GM12864 (cell line): ENCODE measurements at places on chromosomes 7 and 10.

GRCh38 chr7:128376077-128376476 lies 14.6 kb upstream of the PRRT4 start:
- DNase-seq, result no peak

- no peak for DNase-seq
Measured at GRCh38 chr10:38070501-38070900, 23.6 kb upstream of the ZNF37A start.

- DNase-seq, result no peak
Measured at GRCh38 chr7:82674268-82674667, 230.7 kb upstream of the CACNA2D1 start.

GRCh38 chr7:92847305-92847704 lies 10.9 kb upstream of the CDK6 start:
- no peak for DNase-seq

GRCh38 chr7:36440880-36441279 lies 51.2 kb downstream of the ANLN start:
- DNase-seq, result no peak

GRCh38 chr7:42392826-42393225 lies 155.8 kb upstream of the GLI3 start:
- no peak for DNase-seq

- no peak for DNase-seq
Measured at GRCh38 chr10:43879162-43879561, 230.5 kb upstream of the ZNF32 start.

DNA sequence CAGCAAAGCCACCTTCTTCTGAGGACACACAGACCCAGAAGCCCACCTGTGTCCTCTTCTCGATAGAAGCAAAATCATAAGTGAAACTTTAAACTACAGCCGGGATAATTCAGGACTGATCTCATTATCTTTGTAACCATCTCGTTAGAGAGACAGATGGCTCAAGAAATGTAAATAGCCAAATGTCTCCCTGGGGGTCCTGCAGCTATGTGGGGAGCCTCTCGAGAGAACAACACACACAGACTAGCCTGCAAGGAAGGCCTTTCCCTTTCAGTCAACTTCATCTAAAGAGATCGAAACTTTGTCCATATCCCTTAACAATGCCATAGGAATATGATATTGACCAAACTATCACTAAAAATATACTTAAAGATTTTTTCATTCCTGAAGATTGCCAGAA lies 93.5 kb downstream of the VWC2 start:
- no peak for DNase-seq

- DNase-seq, result no peak
Measured at GRCh38 chr7:48309720-48310119, 138.5 kb downstream of the ABCA13 start.

GRCh38 chr10:34523017-34523767 lies 291.9 kb downstream of the PARD3 start:
- DNase-seq, result no peak

DNA sequence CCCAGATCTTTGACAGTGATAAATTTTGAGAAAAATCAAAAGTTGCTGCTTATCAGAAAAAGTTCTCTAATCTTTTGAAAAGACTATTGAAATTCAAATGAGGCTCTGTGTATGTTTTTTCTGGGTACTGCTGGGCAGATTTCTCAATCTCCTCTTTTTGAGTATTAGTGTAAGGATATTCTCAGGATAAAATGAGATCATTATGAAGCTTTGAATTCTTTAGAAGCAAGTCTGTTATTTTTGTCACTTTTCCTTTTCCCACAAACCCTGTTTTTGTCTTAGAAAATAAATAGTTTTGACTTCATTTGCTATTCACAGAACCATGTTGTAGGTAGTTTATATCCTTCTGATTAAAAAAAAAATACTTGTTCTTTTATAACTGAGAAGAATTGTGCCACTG lies 7.9 kb downstream of the STAM start:
- DNase-seq, result no peak

DNA sequence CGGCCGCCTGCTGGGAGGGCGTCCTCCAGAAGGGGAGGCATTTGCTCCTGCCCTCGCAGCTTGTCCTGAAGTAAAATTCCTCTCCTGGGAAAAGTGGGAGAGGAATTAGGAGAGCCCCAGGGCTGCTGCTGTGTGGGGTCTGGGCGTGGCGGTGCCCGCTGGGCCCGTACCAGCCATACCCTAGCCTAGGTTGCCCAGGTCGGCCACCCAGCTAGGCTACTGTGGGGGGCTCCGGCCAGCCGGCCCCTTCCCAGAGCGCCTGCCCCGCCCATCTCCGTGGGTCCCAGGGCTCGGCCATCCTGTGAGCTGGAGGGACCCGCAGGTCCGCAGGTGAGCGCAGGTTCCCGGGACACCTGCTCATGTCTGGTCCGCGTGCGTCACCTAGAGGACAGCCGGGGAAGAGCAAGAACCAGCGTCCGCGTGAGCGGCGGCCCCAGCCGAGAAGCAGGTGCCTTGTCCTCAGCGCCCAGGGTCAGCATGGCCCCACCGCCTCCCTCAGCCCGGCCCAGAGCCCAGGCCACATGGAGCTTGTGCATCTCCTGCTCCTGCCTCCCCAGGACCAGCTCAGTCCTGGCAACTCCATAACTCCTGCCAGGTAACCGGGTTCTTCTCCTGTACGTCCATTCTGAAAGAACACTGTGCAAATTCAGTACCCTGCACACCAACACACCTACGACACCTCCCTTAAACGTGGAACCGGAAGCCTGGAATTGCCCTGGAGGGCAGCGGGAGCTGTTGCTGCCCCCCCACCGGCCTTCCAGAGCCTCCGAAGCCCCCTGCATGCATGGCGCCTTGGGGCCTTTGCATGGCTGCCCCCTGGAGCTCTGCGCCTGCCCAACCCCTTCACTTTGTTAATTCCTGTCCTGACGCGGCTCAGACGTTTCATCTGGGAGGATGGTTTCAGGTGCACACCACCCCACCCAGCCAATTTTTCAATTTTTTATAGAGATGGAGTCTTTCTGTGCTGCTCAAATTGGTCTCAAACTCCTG lies 22.8 kb upstream of the FOXL3 start:
- DNase-seq, result no peak

DNA sequence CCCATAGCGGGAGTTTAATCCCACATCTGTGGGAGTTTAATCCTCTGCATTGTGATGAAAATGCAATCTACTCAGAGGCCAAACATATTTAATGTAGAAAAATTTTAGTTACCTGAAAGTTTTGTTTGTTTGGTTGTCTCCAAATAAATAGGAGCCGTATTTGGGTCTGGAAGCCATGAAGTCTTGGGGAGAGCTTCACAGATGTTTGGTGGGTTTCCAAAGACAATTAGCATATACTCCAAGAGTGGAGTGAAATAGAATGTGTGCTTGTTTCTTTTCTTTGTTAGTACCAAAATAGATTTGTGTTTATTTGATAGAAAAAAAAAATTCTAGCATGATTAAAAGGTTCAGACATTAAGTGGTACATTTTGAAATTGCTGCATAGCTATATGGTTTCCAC lies 50.9 kb downstream of the ANK3 start:
- no peak for DNase-seq

- no peak for DNase-seq
Measured at GRCh38 chr10:82438277-82438676, 563.3 kb downstream of the NRG3 start.

DNA sequence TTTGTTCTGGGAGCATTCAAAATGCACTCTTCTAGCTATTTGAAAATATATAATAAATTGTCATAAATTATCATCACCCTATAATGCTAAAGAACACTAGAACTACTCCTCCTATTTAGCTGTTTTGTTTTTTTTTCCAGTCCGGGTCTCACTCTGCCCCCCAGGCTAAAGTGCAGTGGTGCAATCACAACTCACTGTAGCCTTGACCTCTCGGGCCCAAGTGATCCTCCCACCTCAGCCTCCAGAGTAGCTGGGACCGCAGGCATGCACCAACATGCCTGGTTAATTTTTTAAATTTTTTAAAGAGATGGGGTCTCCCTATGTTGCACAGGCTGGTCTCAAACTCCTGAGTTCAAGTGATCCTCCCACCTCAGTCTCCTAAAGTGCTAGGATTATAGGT lies 41.1 kb upstream of the MTPAP start:
- no peak for DNase-seq

DNA sequence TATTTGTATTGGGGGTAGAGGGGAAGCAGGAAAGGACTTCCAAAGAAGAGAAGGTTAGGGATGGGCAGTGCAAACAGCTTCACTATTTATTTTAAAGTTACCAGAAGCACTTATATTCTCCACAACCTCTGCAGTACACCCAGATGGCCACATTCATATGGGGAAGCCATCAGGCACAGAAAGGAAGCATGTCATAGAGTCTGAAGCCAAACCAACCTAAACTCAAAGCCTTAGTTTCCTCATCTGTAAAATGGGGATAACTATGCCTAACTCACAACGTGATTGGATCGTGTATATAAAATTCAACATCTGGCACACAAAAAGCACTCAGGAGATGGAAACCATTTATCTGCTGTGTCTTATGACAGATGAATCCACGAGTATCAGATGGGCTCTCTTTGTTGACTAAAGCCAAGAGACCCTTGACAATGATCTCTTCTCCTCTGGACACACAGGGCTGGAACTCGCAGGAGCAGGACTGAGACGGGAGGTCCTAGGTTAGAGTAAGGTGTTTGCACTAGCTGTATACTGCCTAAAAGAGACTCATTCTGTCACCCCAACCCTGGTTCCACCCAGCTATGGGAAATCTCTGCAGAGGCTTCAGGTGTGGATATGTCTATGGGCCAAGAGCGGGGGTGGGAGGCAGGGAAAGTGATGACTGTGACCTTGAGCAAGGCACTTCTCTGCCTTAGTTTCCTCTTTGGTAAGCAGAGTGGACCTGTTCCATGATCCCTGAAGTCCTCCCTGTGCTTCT lies 1.8 kb downstream of the KIAA1549 start:
- no peak for DNase-seq

- DNase-seq, result no peak
Measured at GRCh38 chr10:49396666-49396999, 744 bp upstream of the DRGX start.

DNA sequence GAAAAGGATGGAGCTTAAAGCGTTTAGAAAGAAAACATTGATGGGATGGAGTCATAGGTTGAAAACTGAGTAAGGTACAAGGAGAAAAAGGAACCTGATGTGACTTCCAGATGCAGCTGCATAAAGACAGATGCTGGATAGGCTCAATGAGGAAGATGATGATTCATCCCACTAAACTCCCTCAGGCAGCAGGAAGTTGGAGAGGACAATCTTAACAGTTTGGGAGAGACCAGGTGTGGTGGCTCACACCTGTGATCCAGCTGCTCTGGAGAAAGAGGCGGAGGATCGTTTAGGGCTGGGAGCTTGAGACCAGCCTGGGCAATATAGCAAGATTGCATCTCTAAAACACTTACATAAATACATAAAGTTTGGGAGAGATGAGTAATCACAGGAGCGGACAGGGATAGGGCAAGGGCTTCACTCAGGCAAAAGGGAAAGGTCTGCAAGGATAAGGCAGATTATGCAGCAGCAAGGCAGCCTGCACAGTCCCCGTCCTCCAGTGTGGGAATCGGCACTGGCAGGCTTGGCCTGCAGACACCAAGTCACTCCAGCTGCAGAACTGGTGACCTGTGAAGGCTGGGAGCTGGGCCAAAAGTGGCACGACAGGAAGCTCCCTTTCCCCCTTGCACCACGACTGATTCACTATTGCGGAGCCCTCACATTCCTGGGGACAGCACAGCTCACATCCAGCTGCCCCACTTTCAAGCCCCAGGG lies 438.5 kb downstream of the GRID1 start:
- no peak for DNase-seq

- no peak for DNase-seq
Measured at GRCh38 chr10:80407812-80408241, 524 bp upstream of the PRXL2A start.

GRCh38 chr7:149498811-149499210 lies 1.2 kb upstream of the ZNF746 start:
- DNase-seq, result no peak

DNA sequence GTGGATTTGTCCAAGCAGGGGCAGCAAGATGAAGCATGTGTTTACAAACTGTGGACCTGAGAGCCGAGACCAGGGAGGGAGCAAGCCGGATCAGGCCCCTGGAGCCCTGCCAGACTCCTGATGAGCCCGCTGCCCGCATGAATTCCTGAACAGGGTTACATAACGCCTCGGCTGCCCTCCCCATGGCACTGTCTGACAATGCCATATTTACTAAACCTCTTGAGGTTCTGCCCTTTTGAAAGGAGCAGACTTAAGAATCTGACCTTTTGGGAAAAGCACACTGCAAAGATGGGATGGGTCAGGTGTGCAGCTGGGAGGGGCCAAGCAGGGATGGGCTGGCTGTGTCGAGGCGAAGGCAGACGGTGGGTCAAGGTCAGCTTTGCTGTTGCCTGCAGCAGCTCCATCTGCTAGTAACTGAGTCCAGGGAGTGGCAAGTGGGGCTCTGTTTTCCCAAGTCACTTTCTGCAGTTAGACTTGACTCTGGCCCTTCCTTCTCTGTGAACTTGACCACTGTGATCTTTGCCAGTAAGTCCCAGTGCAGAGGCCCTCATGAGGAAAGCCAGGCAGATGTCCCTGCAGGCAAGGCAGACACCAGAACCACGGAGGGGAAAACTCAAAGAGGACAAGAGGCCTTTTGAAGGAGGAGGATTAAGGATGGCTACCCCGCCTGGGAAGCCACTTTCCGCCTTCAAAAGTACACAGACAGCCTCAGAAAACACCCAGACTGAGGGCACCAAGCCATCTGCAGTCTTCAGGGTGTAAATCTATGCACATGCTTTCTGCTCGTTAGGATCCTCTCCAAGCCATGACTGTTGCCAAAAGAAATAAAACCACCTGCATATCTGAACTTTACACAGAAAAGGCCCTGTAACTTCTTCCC lies 175.8 kb downstream of the TNS3 start:
- no peak for DNase-seq

DNA sequence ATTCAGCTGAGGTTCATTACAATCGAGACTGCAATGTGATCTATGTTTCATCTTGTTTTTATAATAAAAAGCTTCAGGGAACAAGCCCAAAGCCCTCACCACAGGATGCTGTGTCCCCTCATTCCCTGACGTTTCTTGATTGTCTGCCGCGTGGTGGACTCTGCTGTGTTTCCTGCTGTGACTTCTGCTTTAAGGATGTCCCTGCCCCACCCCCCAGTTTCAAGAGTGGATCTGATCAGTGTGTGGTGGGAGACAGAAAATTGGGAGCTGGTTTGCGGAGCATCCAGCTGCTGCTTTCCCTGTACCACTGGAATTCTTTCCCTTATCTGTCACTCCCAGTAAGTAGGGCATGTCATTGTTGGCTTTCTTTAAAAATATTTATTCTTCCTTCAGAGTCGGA lies 86.2 kb downstream of the CREM start:
- DNase-seq, result no peak

DNA sequence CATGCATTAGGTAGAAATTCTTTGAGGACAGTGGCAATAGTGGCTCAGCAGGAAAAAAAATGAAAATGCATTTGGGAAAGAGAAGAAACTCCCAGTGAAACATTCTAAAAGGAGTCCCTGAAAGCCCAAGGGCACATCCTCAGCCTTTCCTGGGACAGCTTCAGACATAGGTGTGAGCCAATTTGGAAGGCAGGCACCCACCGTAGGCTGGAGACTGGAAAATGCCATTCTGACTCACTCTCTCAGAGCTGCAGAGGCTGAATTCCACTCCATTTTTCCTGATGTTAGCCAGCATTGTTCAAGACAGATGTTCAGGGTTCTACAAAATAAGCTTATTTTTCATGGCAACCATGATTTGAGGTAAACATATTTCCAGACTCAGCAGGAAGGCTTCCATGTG lies 379.0 kb upstream of the FZD8 start:
- DNase-seq, result no peak
